ENCODE measurements at places on chromosomes 2 and 18. TPM values are rescaled to one million over a fixed set of nuclear protein-coding genes. Genes with fewer than 3 reads are reported as not detected.

DNA sequence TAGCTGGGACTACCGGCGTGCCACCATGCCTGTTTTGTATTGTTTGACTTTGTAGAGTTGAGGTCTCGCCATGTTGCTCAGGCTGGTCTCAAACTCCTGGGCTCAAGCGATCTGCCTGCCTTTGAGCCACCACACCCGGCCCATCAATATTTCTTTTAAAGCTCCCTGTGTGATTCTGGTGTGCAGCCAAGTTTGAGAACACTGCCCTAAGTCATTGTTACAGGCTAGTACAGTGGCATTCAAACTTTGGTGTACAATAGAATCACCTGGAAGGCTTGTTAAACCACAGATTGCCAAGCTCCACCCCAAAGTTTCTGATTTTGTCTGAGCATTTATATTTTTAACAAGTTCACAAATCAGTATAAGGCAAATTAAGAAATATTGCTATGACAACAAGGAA, 99.9 kb downstream of the RBBP8 start:
- no peaks in the 10 kb centered on the region for H3K36me3 ChIP-seq
- no peaks in the 10 kb centered on the region for H3K4me1 ChIP-seq
- no peak overlapping the region for H3K27ac ChIP-seq
- no peak for DNase-seq

- no peak for DNase-seq
- no peaks in the 10 kb centered on the region for H3K36me3 ChIP-seq
- H3K4me1 ChIP-seq: peaks cover 4% of the 10 kb centered on the region
- H3K4me3 ChIP-seq: no peak overlapping the region
Observed at GRCh38 chr2:142056784-142057183, 74.0 kb downstream of the LRP1B start.

- no peak for DNase-seq
- H3K36me3 ChIP-seq: no peaks in the 10 kb centered on the region
- H3K27me3 ChIP-seq: no peaks in the 10 kb centered on the region
- H3K27ac ChIP-seq: no peak overlapping the region
- H3K4me1 ChIP-seq: peaks cover 3% of the 10 kb centered on the region
Observed at GRCh38 chr18:64032312-64032711, 62.4 kb downstream of the SERPINB8 start.

- no peak overlapping the region for H3K4me3 ChIP-seq
- H3K4me1 ChIP-seq: no peaks in the 10 kb centered on the region
- no peaks in the 10 kb centered on the region for H3K36me3 ChIP-seq
Observed at GRCh38 chr2:208020253-208020652, 5.1 kb downstream of the PLEKHM3 start.

Gene LIMS3
- 2.0 TPM for total RNA-seq

All from H1 (cell line).